ENCODE measurements at places on chromosomes 11 and 22. TPM values are rescaled to one million over a fixed set of nuclear protein-coding genes. Genes with fewer than 3 reads are reported as not detected.

- H3K27me3 ChIP-seq: peaks cover 23% of the 10 kb centered on the region
- no peaks in the 10 kb centered on the region for H3K4me1 ChIP-seq
- H3K4me3 ChIP-seq: no peak overlapping the region
These were observed 1333.3 kb downstream of the BRD1 start for GRCh38 chr22:48494256-48494967.

DNA sequence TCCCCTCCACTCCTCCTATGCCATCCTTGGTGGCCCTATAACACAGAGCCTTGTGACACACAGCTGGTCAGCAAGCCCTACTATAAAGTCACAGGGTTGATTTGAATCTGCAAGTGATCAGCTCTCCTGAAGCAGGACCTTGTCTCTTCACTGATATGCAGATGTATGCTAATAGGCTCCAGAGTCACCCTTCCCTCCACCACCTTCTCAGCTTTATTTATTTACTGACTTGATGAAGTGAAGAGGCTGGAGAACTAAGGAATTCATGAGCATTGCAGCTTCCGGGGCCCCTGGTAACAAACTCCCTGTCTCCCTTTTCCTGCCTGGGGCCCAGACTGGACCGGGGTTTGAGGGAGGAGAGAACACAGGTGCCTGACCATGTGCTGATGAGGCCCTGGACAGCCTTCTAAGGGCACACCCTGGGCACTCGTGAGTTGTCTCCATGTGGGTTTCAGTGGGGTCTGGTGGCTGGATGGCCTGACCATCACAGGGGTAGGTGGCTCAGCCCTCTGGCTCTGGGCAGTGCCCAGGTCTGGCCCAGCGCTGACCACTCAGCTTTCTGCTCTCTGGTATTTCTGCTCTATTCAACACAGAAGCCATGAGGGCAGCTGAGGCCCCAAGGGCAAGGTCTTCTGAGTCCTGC lies 307.5 kb downstream of the NTM start:
- H3K36me3 ChIP-seq: no peaks in the 10 kb centered on the region
- H3K4me3 ChIP-seq: no peak overlapping the region
- no peak for DNase-seq

GRCh38 chr11:3111466-3111865 lies 53.6 kb downstream of the OSBPL5 start:
- H3K4me1 ChIP-seq: peaks cover 4% of the 10 kb centered on the region
- H3K4me3 ChIP-seq: no peak overlapping the region
- H3K36me3 ChIP-seq: peaks cover 15% of the 10 kb centered on the region
- no peaks in the 10 kb centered on the region for H3K27me3 ChIP-seq

GRCh38 chr11:33724644-33725035 lies 11.6 kb downstream of the CD59 start:
- no peak overlapping the region for H3K4me3 ChIP-seq
- peaks cover 28% of the 10 kb centered on the region for H3K4me1 ChIP-seq
- no peak for DNase-seq

SLC43A3 gene
- total RNA-seq: 67.8 TPM

OR2AG2 gene
- not detected for total RNA-seq

C11orf42 gene
- total RNA-seq: not detected

LRRC74B gene
- not detected for total RNA-seq
